ENCODE measurements at places on chromosomes 1 and 21. TPM values are rescaled to one million over a fixed set of nuclear protein-coding genes. Genes with fewer than 3 reads are reported as not detected.

OR2AK2 gene
- total RNA-seq, result not detected

RIPPLY3 gene
- total RNA-seq, result not detected

KCNJ9 gene
- 0.08 TPM for total RNA-seq

DCST1 gene
- total RNA-seq, result not detected

RHD gene
- not detected for total RNA-seq

IL23R gene
- total RNA-seq, result not detected

RPTN gene
- total RNA-seq, result not detected

DNAI4 gene
- 11.4 TPM for total RNA-seq

FCER1G gene
- not detected for total RNA-seq

ANKRD65 gene
- total RNA-seq, result 2.4 TPM

TMEM201 gene
- 2.8 TPM for total RNA-seq

CELA2B gene
- not detected for total RNA-seq

Data from fibroblast of the aortic adventitia (primary cell).